Breast epithelium (tissue), 4 donors: ENCODE measurements at places on chromosomes 13 and 19. TPM values are rescaled to one million over a fixed set of nuclear protein-coding genes. Genes with fewer than 3 reads are reported as not detected.
A peak's percentile ranks its signal among the peaks of the same experiment; 100 is the strongest.

- no peak for DNase-seq
Measured at GRCh38 chr13:111610879-111611278, 290.4 kb downstream of the TEX29 start.

GRCh38 chr19:35083691-35084508 lies 31.7 kb upstream of the FXYD3 start:
- no peak for DNase-seq

DNA sequence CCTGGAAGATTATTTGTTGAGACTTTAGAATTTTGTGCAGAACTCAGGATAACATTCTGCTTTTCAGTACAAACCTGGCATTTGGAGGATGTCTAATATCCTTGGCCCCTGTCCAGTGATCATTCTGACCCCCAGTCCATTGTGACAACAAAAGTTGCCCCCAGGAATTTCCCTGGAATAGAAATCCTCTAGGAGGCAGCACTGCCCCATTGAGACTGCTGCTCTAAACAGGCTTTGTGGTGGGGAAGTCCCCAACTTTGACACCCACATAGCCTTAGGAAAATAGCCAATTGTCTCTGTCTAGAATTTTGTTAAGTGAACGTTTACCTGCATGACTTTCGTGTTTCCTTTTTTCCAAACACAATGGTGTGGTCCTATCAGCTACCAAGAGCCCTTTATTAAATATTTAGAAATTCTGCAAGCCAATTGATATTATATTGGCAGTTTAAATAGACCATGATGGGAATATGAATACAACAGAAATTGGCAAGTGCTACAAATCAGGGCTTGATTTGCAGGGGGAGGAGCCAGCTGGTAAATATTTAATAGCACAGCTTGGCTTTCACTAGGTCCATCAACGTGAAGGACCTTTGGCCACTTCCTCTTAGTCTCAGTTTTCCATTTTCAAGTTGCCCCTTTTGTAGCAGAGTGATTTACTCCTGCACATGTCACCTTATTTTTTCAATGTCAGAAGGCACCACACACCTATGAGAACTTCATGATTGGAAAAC lies 451.7 kb downstream of the EFNB2 start:
- DNase-seq: no peak

- no peak for DNase-seq
Measured at GRCh38 chr19:17409990-17410389, 4.6 kb upstream of the BST2 start.

DNA sequence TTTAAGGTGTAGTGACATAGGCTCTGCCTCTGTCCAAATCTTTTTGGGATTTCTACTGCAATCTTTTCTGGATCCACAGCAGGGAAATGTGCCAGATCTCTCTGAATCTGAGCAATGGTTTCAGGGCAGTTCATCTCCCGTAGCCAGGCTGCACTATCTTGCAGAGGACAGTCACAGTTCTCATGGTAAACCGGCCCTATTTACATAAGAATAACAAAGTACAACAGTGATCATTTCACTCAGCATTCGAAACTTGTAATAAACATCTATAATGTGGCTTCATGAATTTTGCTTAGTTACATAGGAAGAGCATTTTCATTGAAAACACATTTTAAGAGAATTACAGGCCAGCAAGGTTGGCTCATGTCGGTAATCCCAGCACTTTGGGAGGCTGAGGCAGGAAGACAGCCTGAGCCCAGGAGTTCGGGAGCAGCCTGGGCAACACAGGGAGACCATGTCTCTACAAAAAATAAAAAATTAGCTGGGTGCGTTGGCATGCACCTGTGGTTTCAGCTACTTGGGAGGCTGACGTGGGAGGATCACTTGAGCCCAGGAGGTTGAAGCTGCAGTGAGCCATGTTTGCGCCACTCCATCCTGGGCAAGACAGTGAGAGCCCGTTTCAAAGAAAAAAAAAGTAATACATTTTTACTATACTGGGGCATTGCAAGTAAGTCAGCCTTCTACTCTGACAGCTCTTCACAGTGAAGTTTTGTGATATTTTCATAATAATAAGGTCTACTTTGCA lies 5.0 kb downstream of the POGLUT2 start:
- DNase-seq: no peak

DNA sequence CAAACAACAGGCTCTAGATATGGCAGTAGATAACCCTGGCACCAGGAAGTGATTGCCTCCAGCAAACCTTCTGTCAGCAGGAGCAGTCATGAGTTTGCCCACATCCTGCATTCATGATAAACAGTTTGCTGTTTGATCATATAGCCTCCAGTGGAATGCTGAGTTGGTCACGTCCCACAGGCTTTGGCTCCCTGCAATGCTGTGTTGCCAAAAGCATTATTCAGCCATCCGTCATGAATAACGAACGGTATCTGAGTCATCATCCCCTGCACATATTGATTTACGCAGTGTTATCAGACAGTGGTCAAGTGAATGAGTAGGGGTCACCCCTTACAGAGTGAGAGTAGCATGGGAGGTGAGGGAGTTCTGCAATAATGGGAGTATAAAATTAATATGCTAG lies 21.9 kb upstream of the ZNF432 start:
- no peak for DNase-seq

DNA sequence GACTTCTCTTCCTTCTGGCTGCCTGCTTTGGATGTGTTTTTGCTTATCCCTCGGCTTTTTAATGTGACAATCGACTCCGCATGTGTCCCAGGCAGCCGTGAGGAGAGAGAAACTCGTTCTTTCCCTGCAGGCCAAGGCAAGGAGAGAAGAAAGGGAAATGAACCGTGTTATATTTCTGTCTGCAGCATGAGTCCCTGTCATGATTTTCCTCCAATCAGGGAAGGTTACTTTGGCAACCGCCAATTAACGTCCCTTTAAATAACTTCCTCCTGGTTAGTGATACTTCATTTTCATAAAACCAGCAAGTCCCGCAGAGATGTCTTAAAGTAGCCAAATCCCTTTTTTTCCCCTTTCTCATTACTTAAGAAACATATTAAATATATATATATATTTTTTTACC lies 42.6 kb downstream of the RFC3 start:
- DNase-seq: no peak

Gene PSG1
- not detected for total RNA-seq

GRCh38 chr13:61136093-61136492 lies 279.6 kb downstream of the PCDH20 start:
- no peak for DNase-seq

Gene TPTE2
- 0.33 TPM for total RNA-seq

Gene N4BP2L1
- total RNA-seq: 33.8 TPM

DNA sequence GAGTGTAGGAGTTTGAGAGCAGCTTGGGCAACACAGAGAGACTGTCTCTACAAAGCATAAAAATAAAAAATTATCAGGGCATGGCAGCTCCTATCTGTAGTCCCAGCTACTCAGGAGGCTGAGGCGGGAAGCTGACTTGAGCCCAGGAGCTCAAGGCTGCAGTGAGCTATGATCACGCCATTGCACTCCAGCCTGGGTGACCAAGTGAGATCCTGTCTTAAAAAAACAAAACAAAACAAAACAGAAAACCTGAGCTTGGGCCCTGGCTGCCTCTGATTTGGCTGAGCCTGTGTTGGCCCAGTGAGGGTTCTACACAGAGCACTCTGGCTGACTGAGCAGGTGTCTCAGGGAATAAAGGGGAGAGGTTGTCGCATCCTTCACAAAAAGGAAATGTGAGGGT lies 8.0 kb downstream of the SLC7A9 start:
- DNase-seq: no peak

DNA sequence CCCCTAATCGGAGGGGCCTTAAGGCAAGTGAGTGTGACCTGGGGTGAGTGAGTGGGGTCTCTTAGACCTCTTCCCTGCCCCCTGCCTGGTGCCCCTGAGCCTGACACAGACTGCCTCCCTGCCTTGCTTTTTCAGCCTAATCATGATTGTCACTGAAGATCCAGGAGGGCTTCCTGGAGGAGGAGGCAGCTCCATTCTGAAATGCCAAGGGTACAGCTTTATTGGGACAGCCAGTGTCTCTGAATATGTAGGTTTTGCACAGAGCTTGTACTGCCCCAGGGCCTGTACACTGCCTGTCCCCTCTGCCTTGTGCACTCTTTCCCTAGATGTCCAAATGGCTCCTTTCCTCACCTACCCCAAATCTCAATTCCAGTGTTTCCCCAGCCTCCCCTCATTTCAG lies 26.1 kb upstream of the SEMA6B start:
- no peak for DNase-seq

GRCh38 chr19:30701178-30701577 lies 329.0 kb downstream of the ZNF536 start:
- DNase-seq: no peak

- no peak for DNase-seq
Measured at GRCh38 chr13:38879786-38880185, 110.8 kb downstream of the STOML3 start.

GRCh38 chr13:46367617-46368327 lies 19.3 kb downstream of the RUBCNL start:
- DNase-seq: no peak

Gene ZFR2
- total RNA-seq: 0.98 TPM

Gene DMPK
- total RNA-seq: 16.0 TPM

Gene PDE4C
- not detected for total RNA-seq

DNA sequence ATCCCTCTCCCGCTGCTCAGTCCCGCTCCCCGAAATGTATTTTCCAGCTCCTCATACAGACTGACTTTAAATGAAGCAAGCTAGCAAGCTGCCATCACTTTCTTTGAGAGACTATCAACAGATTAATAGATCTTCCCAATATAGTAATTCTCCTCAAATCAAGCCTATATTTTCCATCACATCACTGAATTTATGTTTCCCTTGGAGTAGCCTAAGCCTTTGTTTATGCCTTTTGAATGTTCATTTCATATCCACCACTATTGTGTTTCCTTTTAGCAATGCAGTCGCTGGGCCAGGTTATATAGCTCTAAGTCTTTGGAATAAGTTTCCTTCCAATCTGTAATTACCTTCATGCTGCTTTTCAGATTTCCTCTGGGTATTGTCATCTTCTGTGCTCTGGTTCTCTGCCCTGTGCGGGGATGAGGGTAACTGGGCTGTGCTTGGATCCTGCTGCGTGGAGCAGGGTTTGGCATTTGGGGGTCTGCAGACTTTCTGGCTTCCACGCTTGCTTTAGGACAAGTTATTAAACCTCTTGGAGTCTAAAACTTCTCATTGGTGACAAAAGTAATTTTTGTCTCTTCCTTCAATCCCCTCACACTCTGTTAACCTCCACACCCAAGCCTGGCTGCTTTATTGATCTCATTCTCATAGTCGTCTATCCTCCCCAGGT lies 256.9 kb downstream of the DLEU7 start:
- no peak for DNase-seq

Gene UQCRFS1
- 33.1 TPM for total RNA-seq

Gene GJB2
- 0.66 TPM for total RNA-seq

DNA sequence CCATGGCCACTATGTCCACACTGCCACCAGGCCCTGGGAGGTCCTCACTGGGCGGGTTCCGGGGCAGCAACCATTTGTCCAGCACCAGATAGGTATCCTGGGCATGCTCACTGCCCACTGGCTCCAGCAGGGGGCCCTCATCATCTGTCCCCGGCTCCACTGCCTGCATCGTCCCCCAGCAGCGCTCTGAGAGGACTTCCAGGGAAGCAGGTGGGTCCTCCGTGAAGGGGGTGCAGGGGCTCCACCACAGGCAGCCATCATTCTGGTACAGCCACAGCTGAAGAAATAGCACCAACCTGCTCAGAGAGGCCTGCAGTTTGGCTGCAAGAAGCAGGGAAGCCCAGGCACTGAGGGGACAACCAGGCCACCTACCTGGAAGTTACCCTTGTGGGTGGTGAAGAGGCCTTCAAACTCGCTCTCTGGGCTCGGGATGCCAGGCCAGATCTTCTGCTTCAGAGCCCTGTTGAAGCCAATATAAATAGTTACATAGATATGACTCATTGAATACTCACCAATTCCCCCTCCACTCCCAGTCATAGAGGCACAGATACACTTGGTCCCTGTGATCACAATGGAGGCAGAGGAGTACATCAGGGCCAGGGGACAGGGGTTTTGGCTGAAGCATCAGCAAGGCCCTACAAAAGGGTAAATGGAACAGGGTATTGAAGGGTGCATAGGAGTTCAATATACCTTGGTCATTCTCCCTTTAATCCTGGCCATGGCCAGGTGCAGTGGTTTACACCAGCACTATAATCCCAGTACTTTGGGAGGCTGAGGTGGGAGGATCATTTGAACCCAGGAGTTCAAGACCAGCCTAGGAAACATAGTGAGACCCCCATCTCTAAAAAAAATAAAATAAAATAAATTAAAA lies 4.1 kb downstream of the SWSAP1 start:
- DNase-seq: no peak

Gene FGF9
- total RNA-seq: 0.32 TPM

GRCh38 chr13:40629678-40630384 lies 36.6 kb downstream of the FOXO1 start:
- no peak for DNase-seq

DNA sequence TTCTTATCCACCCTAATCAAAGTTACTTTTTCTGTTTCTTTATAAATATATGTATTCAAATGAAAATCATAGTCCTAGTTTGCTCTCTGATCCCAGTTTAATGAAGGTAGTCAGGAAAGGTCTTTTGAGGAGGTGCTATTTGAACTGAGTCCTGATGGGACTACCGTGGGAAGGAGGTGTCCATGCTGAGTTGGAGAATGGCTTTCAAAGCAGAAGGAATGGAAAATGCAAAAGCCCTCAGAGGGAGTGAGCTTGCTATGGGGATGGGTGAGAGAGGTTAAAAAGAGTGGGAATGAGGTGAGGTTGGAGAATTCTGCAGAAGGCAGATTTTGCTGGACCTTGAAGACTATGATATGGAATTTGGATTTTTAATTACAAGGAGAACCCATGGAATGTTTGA lies 193.6 kb downstream of the GPC6 start:
- DNase-seq: no peak

Gene PCDH9
- 26.7 TPM for total RNA-seq

Gene HOMER3
- total RNA-seq: 62.6 TPM

DNA sequence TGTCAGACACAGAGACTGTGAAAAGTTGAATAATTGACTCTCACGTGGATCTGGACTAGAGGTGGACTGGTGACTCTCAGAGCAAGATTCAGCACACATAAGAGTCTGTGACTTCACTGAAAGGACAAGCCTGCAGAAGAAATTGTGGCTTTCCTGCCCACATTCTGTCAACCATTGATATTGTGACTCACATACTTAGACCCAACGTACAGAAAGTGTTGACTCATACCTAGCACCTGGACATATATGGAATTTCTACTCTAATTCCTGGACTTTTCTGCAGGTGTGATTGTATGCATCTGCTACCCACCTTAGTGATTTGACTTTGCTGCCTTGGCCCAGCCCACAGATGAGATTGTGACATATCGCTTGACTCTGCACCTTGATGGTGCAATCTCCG lies 15.6 kb upstream of the ZNF730 start:
- DNase-seq: no peak

GRCh38 chr19:18415178-18415867 lies 3.9 kb upstream of the SSBP4 start:
- no peak for DNase-seq

DNA sequence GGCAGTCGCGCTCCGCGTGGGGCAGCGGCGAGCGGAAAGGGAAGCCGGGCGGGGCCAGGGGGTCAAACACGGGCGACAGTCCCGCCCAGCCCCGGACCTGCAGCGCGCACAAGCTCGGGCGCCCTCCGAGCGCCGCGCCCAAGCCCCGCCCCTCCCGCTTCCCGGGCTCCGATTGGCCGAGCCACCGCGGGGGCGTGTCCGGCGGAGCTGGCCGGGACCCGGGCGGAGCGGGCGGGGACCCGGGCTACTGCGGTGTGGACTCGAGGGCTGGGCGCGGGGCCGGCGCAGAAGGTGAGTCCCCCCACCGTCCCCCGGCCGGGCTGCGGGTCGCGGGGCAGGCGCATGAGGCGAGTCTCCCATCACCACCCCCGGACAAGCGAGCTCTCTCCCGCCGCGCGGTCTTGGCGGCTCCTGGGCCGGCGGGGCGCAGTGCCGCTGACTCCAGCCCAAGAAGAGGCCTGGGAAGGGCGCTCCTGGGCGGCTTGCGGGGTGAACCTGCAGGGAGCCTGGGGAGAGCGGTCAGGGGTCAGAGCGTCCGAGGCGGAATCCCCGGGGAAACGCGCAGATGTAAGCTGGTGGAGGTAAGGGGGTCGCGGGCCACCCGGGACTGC lies at the start of gene PLEKHF1:
Gene PLEKHF1, plus strand, starts transcription at position 247 of the 611 bp plus-strand sequence. CDS start 8,379 bp downstream, outside the sequence.
- DNase-seq: peak; percentile 85
